ENCODE measurements at places on chromosomes 1 and 21. TPM values are rescaled to one million over a fixed set of nuclear protein-coding genes. Genes with fewer than 3 reads are reported as not detected.

Gene DDOST
- 269 TPM for total RNA-seq

DNA sequence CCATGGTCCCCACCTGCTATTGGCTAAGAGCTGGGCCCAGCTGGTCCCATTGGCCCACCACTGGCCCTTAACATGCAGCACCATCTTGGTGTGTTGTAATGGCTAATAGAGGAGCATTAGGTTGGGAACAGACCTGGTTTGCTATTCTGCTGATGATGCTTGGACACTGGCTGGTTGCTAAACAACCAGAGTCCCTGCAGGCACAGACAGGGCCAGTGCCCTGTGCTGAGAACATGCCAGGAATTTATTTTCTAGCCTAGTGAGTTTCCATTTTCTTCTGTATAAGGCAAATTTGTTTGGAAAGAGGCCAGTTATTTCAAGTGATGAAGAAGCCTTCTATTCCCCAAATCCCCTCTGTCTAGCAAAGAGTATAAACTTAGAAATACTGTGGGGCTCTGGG lies 42.9 kb upstream of the TDRD10 start:
- no peak overlapping the region for H3K27ac ChIP-seq
- H3K36me3 ChIP-seq: no peaks in the 10 kb centered on the region
- H3K4me1 ChIP-seq: peaks cover 3% of the 10 kb centered on the region
- no peak overlapping the region for H3K4me3 ChIP-seq

DNA sequence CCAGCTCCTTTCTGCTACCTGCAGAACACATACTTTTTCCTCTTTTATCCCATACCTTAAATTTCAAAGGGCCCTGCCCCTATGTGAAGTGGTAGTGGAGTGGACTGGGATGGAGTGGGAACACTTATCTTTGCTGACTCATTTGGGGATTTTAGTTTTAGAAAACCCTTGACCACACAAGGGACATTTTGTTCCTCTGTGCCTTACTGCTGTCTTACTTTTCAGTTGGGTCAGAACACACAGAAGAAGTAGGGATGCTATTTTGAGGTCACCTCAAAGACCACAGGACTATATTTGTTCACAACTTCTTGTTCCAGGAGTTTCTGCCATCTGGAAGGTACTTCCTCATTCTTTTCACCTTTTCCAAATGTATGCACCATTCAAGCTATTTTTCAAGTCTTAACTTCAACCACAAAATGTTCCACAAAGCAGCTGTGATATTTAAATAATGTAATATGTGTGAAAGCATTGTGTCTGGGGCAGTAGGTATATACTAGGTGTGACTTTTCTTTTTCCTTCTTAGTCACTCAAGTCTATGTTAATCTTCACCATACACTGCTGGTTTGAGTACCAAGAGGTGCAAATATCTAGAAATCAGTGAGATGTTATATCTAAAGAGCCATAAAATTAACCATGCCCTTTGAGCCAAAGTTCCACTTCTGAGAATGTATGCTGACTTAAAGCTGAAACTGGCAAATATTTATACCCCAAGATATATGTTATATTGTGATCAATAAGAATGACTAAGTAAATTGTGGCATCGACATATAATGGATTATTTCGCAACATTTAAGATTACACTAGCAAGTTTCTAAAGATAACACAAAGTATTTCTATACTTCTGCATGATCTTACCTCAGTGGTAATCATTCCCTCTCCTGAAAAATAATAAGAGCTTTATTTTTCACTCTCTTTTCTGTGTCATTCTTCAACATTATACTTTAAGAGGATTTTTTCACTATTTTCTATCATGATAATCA lies 308.5 kb downstream of the MRPL39 start:
- H3K27me3 ChIP-seq: no peaks in the 10 kb centered on the region
- DNase-seq: no peak
- H3K27ac ChIP-seq: no peak overlapping the region
- no peaks in the 10 kb centered on the region for H3K4me1 ChIP-seq
- no peaks in the 10 kb centered on the region for H3K36me3 ChIP-seq

DNA sequence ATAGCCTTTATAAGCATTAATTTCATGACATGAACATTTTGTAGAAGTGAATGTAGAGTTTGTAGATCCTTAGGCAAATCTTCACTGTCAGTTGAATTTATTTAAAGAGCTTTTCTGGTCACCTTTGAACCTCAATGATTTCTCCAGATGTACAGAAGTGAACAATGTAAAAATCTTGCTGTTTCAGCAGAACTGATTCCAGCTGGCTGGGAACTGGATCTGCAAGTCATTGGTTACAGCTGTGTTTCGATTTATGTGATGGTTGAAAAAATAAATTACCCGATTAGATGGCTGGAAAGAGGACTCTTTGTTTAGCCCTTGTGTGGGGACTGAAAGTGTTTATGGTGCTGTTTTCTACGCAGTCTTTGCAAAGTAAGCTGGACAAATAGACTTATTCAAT lies 849.8 kb downstream of the USP25 start:
- H3K36me3 ChIP-seq: no peaks in the 10 kb centered on the region
- H3K27me3 ChIP-seq: no peaks in the 10 kb centered on the region
- H3K4me3 ChIP-seq: no peak overlapping the region
- H3K4me1 ChIP-seq: no peaks in the 10 kb centered on the region
- peak; percentile 15 for DNase-seq

Gene SLC9C2
- total RNA-seq: not detected

DNA sequence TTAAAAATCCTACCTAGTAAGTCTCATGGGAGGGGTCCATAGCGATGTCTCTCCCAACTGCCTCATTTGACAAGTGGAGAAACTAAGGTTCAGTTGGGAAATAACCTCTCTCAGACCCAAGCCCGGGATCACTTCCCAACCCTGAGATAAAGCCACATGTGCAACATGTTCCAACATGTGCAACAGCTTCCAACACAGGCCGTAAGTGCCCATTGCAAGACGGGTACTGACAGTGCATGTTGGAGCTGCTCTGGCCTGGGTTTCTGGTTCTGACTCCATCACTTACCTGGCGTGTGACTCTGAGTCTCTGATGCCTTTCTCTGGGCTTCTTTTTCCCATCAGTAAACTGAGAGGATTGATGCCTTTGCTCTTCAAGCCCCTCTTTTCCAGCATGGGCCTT lies 38.0 kb upstream of the FOXO6 start:
- H3K4me3 ChIP-seq: no peak overlapping the region
- H3K36me3 ChIP-seq: no peaks in the 10 kb centered on the region
- H3K4me1 ChIP-seq: peaks cover 77% of the 10 kb centered on the region
- no peaks in the 10 kb centered on the region for H3K27me3 ChIP-seq

- DNase-seq: no peak
- H3K27ac ChIP-seq: no peak overlapping the region
- H3K4me3 ChIP-seq: no peak overlapping the region
- H3K36me3 ChIP-seq: no peaks in the 10 kb centered on the region
Observed at GRCh38 chr21:19461481-19462205, 1058.1 kb upstream of the TMPRSS15 start.

DNA sequence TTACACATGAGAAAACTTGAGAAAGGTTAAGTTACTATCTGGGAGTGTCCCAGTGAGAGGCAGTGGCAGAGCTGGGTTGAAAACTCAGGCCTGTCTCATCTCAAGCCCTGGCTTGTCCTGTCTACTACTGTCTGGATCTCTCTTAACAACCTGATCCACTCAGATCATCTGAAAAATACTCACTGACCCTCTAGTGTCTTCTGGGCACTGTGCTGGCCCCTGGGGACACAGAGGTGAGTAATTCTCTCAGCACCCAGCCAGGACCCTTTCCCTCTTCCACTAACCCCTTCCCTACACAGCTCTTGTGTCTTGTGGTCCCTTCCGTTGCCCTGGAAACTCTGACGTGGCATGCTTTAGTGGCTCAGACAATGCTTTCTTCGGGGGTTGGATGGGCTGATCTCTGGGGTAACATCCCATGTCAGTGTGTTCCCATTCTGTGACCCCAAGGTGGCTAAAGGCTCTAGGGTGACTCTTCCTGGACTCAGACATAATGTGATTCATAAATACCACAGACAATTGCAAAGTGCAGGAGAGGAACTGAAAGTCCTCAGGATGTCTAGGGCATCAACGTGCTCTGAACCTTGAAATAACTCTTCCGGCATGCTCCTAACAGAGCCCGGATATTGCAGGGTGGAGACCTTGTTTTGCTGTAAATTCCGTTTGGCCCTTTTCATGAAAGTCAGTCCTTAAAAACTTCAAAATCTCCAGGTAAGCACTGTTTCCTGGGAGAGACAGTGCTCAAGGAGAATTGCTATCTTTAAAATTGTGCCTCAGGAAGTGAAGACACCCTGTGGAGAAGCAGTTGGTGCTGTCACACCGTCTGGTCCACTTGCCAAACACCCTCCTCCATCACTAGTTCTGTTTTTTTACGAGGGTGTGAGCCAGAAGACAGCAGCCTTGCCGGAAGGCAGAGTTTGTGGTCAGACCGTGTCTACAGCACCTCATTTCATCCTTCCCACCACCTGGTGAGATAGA lies 4.0 kb downstream of the SHISAL2A start:
- no peaks in the 10 kb centered on the region for H3K4me1 ChIP-seq
- H3K4me3 ChIP-seq: no peak overlapping the region
- no peaks in the 10 kb centered on the region for H3K27me3 ChIP-seq
- no peak overlapping the region for H3K27ac ChIP-seq

DNA sequence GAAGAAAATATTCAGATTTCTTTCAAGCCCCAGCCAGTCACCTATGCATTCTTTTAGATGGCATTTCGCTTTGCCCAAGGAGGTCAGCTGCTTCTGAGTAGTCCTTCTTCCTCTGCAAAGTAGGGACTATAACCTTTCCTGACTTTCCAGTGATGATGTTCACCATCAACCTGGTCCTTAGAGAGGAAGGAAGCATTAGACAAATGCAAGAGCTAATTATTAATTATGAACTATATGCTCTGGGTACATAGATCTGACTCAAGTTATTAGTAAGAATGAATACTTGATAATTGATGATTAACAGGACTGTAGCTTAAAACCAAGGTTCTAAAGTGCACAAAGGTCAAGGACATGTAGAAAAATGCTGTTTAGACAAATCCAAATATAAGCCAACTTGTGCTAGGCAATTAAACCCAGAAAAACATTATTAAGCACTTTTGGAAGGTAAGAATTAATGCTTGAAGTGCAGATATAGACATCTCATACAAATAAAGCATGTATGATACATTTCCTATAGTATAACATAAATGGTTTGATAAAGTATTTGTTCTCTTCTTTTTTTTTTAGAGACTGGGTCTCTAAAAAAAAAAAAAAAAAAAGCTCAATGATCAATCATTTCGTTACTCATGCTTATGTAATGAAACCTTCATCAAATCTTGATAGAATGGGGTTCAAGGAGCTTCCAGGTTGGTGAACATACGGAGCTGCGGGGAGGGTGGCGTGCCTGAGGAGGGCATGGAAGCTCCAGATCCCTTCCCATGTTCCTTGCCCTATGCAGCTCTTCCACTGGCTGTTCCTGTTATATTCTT lies 11.2 kb upstream of the AGMAT start:
- DNase-seq: no peak
- H3K36me3 ChIP-seq: no peaks in the 10 kb centered on the region
- H3K4me1 ChIP-seq: peaks cover 22% of the 10 kb centered on the region
- H3K4me3 ChIP-seq: no peak overlapping the region
- no peak overlapping the region for H3K27ac ChIP-seq

DNA sequence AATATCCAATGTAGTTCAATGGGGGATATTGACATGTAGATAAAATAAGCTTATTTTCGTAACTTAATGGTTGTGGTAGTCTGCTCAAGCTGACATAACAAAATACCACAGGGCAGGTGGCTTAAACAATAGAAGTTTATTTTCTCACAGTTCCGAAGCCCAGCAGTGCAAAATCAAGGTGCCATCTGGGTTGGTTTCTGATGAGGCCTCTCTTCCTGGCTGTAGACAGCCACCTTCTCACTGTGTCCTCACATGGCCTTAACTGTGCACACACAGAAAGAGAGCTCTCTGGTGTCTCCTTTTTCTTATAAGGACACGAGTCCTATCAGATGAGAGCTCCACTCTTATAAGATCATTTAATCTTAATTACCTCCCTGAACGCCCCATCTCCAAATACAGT lies 64.8 kb upstream of the IPO9 start:
- H3K4me3 ChIP-seq: no peak overlapping the region
- no peak overlapping the region for H3K27ac ChIP-seq
- no peak for DNase-seq
- H3K27me3 ChIP-seq: no peaks in the 10 kb centered on the region
- peaks cover 32% of the 10 kb centered on the region for H3K4me1 ChIP-seq

Gene RIPPLY3
- not detected for total RNA-seq

Gene KCNA2
- not detected for total RNA-seq

Gene SYF2
- 43.2 TPM for total RNA-seq

DNA sequence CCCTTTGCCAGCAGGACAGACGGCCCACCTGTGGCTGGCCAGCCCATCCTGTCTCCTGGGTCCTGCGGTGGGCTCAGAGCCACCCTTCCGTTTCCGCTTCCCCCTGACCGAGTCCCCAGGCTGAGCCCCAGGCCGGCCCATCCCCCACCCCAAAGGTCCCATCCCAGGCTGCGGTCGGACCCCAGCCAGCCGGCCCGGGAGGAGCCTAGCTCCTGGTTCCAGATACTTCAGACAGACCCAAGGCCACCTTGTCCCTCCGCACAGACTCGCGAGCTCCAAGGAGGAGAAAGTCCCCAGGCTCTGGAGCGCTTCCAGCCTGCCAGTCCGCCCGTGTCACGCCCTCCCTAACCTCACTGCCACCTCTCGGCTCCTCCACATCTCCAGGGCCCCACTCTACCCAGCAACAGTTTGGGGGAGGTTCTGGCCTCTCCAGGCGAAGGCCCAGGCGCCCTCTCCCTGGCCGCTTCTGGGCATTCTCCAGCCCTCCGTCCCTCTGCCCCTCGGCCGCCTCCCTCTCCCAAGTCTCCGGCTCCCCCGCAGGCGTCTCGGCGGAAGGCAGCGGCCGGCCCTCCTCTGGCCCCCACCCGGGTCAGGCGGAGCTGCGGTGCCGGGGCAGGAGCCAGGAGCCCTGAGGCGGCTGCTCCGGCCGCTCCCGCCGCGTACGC lies 835 bp downstream of the LRRN2 start:
- peaks cover 11% of the 10 kb centered on the region for H3K27me3 ChIP-seq
- no peaks in the 10 kb centered on the region for H3K4me1 ChIP-seq
- no peak for DNase-seq
- no peaks in the 10 kb centered on the region for H3K36me3 ChIP-seq
- no peak overlapping the region for H3K27ac ChIP-seq

GRCh38 chr1:114609826-114610225 lies 28.4 kb upstream of the BCAS2 start:
- DNase-seq: no peak
- H3K4me1 ChIP-seq: no peaks in the 10 kb centered on the region
- H3K4me3 ChIP-seq: no peak overlapping the region
- no peak overlapping the region for H3K27ac ChIP-seq
- no peaks in the 10 kb centered on the region for H3K27me3 ChIP-seq

Gene MCOLN3
- total RNA-seq: 6.2 TPM

GRCh38 chr21:38956521-38956855 lies 150.8 kb downstream of the ETS2 start:
- no peaks in the 10 kb centered on the region for H3K4me1 ChIP-seq
- H3K27me3 ChIP-seq: no peaks in the 10 kb centered on the region
- no peak overlapping the region for H3K4me3 ChIP-seq
- no peak for DNase-seq

Gene PGLYRP4
- not detected for total RNA-seq

Gene LORICRIN
- not detected for total RNA-seq

DNA sequence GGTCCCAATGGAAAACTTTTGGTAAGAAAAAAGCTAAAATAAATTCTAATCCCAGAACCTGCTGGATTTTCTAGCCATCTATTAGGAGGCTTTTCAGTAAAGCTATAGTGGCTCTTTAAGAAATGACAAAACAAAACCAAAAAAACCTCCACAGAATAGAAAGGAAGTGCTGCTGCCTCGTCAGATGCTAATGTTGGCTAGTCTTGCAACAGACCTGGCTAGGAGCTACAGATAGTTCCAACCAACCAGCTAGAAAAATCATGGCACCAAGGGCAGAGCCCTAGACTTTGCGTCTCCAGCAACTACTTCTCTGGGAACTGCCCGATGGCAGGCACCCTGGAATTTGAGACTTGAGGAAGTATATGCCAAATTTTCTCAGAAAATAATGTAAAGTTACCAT lies 7.6 kb downstream of the CD101 start:
- H3K4me1 ChIP-seq: no peaks in the 10 kb centered on the region
- H3K36me3 ChIP-seq: no peaks in the 10 kb centered on the region
- no peaks in the 10 kb centered on the region for H3K27me3 ChIP-seq
- no peak overlapping the region for H3K4me3 ChIP-seq
- no peak for DNase-seq

Data from SJCRH30 (cell line).